CD4-positive, alpha-beta memory T cell (primary cell): ENCODE measurements at places on chromosomes 13 and 19. TPM values are rescaled to one million over a fixed set of nuclear protein-coding genes. Genes with fewer than 3 reads are reported as not detected.

- peak; percentile 2 for DNase-seq
Measured at GRCh38 chr13:20901668-20902437, 693 bp downstream of the XPO4 start.

GRCh38 chr19:27744926-27745768, 1467.8 kb downstream of the UQCRFS1 start:
- DNase-seq, result no peak

GRCh38 chr19:21568816-21569493, 63.6 kb downstream of the ZNF429 start:
- peak; percentile 88 for DNase-seq

The MEDAG gene
- polyA plus RNA-seq, result not detected

The IGFL3 gene
- polyA plus RNA-seq, result not detected

DNA sequence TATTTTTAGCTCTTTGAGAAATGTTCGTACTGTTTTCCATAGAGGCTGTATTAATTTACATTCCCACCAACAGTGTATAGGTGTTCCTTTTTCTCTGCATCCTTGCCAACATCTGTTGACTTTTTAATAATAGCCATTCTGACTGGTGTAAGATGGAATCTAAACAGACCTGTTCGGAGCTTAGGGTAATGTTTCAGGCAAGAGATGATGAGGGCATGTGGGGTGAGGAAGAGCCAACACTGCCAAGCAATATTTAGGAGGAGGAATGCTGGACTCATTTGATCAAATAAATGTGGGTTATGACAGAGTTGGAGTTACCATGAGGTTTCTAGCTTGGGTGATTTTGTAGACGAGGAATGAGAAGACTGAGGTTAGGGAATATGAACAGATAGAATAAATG, 382.9 kb downstream of the KLF12 start:
- no peak for DNase-seq

The FOXA3 gene
- not detected for polyA plus RNA-seq

- DNase-seq, result no peak
Measured at GRCh38 chr19:39156326-39157230, 31.0 kb downstream of the PAK4 start.

DNA sequence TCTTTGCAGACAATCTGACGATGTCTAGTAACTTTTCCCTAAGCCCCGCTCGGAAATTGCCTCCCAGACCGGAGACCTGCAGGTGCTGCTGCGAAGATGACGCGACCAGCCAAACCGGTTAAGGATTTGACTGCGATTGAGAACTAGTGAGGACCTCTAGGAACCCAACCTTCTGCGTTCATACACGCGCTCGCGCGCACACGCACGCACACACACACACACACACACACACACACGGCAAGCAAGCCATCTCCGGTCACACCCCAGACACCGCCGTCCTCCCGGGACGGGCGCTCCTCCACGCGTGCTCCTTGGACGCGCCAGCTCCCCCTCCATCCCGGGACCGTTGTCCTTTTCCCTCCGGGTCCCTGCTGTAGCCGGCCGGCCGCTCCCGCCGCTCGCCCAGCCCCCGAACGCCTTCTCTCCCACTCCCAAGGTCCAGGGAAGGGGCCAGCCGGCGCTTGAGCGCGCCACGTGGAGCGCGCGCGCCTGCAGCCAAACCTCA, 1.2 kb downstream of the TBC1D4 start:
- DNase-seq, result peak; percentile 22

DNA sequence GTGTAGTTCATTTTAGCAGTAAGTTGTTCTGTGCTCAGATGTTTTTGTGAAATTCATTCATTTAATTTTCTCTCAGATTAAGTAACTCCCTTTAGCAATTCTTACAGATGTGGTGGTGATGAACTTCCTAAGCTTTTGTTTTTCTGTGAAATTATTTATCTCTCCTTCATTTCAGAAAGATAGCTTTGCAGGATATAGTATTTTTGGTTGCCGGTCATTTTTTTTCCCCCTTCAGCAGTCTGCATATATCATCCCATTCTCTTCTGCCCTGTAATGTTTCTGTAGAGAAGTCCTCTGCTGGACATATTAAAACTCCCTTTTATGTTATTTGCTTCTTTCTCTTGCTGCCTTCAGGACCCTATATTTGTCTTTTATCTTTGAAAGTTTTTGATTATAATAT, 470.2 kb downstream of the PCDH9 start:
- no peak for DNase-seq

The PBX4 gene
- polyA plus RNA-seq, result 11.8 TPM

DNA sequence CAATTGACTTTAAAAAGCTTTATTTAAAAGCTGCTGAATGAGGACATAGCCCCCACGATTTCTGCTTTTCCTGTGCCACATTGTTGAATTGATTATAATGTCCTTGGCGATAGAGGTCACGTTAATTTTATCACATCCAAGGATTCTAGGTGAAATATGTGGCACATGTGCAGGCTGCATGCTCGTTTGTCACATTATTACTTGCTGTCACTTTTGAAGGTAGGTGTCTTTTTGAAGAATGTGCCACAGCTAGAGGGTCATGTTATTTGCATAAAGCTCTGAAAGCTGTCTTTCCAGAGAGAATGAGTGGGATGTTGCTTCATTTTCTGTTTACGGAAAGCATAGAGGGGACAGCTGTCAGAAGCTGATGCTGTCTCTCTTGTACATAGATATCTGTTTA, 927.6 kb upstream of the ATXN8OS start:
- DNase-seq, result no peak

DNA sequence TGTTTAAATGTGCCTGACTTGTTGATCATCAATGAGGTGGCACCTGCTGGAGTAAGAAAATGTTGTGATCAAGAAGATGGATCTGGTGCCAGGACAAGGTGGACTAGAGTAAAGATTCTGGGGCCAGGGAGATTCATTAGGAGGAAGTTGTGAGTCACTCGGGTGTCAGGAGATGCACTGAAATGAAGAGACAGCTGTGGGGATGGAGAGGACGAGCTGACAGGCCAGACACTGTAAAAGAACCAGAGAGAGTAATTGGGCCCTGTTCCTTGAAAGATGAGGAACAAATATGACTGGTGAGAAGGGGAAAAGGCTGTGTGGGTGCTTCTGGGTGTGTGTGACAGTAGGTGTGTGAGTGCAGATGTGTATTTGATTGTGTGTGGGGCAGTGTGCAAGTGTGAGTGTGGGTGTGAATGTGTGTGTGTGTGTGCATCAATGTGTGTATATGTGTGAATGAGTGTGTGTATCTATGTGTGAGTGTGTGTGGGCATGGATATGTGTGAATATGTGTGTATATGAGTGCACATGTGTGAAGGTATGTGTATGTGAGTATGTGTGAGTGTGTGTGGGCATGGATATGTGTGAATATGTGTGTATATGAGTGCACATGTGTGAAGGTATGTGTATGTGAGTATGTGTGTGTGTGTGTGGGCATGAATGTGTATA, 260.5 kb downstream of the RFC3 start:
- no peak for DNase-seq
